ENCODE measurements at places on chromosomes 6 and 20.

GRCh38 chr6:64230530-64230929 is 594.9 kb downstream of the PHF3 start:
- no peak for DNase-seq

DNA sequence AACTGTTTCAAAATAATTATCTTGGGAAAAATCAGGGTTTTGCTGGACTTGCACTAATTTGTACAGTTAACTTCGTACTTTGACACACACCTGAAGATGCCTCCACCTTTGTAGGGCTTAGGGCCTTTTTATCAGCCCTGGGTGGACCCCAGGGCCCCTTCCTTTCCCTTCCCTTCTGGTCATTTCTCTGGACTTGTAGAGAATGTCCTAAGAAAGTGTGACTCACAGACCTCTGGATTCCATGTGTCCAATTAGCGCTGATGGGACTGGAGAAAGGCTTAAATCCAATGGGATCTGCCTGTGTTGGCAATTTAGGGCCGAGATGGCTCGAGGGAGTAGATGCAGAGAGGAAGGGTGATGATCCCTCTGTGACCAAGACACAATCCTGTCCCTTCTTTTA is 9.3 kb downstream of the TRIM15 start:
- DNase-seq, result no peak

DNA sequence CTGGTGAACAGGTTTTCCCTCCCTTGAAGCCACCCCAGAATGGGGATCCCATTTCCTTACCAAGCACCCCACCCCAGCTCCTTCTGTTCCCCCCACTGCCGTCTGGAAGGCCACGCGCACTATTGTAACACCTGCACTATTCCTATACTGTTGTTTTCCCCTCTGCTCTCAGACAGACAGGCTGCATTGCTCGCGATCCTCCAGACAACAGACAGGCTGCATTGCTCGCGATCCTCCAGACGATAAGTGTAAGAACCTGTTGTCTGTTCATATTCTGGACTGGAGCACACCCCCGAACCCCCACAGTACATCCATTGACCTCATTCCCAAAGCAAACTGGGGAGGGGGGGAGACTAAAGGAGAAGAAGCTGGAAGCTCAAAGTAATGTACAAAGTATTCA is 72.7 kb downstream of the LY86 start:
- DNase-seq, result no peak

DNA sequence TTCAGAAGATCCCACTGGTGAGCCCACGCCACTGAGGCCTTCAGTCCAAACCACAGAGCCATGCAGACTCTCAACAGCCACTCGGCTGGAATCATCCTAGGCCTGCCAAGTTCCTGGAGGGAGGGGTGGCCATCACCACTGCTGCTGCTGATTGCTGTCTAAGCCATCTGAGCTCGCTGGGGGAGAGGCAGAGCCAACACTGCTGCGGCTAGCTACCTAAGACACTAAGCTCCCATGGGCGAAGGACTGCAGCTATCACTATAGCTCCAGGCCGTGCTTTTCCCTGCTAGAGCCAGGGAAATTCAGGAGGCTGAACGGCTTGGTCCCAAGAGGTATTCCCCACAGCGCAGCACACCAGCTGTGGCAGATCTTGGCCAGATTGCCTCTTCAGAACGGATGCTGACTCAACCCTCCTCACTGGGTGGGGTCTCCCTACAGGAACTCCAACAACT is 73.6 kb downstream of the TBC1D32 start:
- DNase-seq, result no peak

- no peak for DNase-seq
Measured at GRCh38 chr6:145626857-145627256, 108.5 kb downstream of the EPM2A start.

- DNase-seq, result no peak
Measured at GRCh38 chr6:143928853-143929252, 64.6 kb downstream of the ZC2HC1B start.

DNA sequence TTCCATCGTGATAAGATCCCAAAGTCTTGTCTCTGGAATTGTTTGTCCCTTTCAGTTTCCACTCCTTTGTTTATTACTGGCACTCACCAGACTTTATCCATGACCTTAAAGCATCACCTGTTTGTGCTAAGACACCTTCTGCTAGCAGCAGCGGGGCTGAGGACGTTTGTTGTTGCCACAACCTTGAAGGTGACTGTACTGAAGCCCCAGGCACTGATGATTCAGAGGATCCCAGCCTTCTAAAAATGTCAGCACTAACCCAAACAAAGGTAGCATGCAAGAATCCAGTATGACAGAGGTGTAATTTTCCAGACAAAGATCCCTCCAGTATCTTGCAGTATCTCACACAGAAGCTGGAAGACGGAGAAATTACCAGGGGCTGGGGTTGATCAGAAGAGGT is 28.9 kb upstream of the SMIM8 start:
- no peak for DNase-seq
